Endothelial cell (in vitro differentiated cells): ENCODE measurements at places on chromosomes 11 and 22. TPM values are rescaled to one million over a fixed set of nuclear protein-coding genes. Genes with fewer than 3 reads are reported as not detected.
A peak's percentile ranks its signal among the peaks of the same experiment; 100 is the strongest.

- H3K4me1 ChIP-seq: no peaks in the 10 kb centered on the region
- peaks cover 2% of the 10 kb centered on the region for H3K27me3 ChIP-seq
- H3K4me3 ChIP-seq: no peak overlapping the region
- no peak overlapping the region for H3K27ac ChIP-seq
- H3K36me3 ChIP-seq: no peaks in the 10 kb centered on the region
Observed at GRCh38 chr22:44848791-44849420, 96.5 kb downstream of the ARHGAP8 start.

Gene OR52A1
- total RNA-seq: 0.03 TPM

Gene PGR
- total RNA-seq: not detected

Gene OLFML1
- 0.33 TPM for total RNA-seq

DNA sequence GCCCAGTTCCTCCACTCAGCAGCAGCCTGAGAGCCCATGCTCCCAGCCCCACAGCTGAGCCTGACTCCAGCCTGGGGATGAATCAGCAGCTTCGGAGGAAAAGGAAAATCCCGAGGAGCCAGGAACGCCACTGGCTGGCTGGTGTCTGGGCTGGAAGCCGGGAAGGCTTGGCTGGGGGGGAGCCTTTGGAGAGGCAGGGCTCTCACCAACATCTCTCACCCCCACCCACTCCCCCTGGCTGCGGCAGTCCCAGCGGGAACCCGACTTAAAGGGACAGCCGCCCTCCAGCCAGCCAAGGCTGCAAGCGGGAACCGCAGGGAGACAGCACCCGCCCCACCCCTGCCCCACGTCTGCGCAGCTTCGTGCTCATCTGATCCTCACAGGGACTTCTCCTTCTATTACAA, 28.4 kb downstream of the KIAA0930 start:
- peak; percentile 17 for DNase-seq
- no peaks in the 10 kb centered on the region for H3K36me3 ChIP-seq

GRCh38 chr11:47524291-47524874, 28.5 kb downstream of the CELF1 start:
- H3K27ac ChIP-seq: peak overlapping the region; percentile 99
- no peaks in the 10 kb centered on the region for H3K27me3 ChIP-seq
- H3K36me3 ChIP-seq: no peaks in the 10 kb centered on the region
- no peak for DNase-seq
- H3K4me1 ChIP-seq: peaks cover 36% of the 10 kb centered on the region

- H3K4me3 ChIP-seq: no peak overlapping the region
- H3K4me1 ChIP-seq: peaks cover 26% of the 10 kb centered on the region
- H3K27ac ChIP-seq: no peak overlapping the region
- peaks cover 20% of the 10 kb centered on the region for H3K27me3 ChIP-seq
- H3K36me3 ChIP-seq: no peaks in the 10 kb centered on the region
- no peak for DNase-seq
Observed at GRCh38 chr11:125072961-125073590, 10.0 kb downstream of the SLC37A2 start.

Gene ARHGAP42
- 19.1 TPM for total RNA-seq

DNA sequence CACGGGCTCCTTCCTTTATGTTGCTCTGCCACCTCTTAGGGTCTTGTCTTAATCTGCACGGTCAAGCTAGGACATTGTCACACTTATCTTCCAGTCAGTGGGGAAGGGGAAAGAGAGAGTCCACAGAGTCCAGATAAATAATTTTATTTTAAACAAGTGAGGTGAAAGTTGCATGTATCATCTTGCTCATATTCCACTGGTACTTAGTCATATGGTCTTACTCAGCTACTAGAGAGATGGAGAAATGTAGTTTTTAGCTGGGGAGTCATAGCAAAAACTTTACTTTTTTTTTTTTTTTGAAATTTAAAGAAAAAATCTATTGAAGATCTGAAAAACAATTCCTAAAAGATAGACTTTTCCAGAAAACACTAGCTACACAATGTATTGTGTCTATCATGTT, 29.0 kb downstream of the PDE3B start:
- no peaks in the 10 kb centered on the region for H3K36me3 ChIP-seq
- no peaks in the 10 kb centered on the region for H3K27me3 ChIP-seq
- H3K4me1 ChIP-seq: peaks cover 3% of the 10 kb centered on the region

DNA sequence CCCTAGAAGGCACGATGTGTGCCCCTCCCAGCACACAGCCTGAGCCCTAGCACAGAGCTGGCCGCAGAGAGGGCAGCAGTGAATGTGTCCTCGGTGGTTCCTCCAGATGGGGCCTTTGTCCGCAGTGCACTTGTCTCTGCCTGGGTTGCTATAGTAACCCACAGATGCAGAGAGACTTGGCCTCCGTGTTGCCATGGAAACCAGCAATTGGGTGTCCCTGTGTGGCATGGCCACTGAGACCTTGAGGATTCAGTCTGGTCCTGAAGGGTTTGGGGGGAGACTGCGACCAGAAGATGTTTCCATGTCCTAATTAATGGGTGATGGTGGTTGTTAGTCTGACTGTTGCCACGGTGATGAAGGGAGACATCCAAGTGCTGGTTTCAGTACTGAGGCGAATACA, 42.6 kb upstream of the TUB start:
- no peaks in the 10 kb centered on the region for H3K36me3 ChIP-seq
- peaks cover 17% of the 10 kb centered on the region for H3K4me1 ChIP-seq
- DNase-seq: no peak
- peaks cover 13% of the 10 kb centered on the region for H3K27me3 ChIP-seq

- peaks cover 19% of the 10 kb centered on the region for H3K27me3 ChIP-seq
- H3K4me1 ChIP-seq: no peaks in the 10 kb centered on the region
- no peak overlapping the region for H3K27ac ChIP-seq
- peaks cover 3% of the 10 kb centered on the region for H3K36me3 ChIP-seq
- no peak for DNase-seq
- H3K4me3 ChIP-seq: no peak overlapping the region
Observed at GRCh38 chr11:2858995-2859698, 26.4 kb downstream of the CDKN1C start.

Gene DMC1
- 3.5 TPM for total RNA-seq

GRCh38 chr11:115504276-115505158, at the start of gene CADM1:
TSS of gene CADM1 (minus strand) at chr11:115504415.
- H3K4me3 ChIP-seq: peak within 1 kb of the TSS; percentile 97
- peaks cover 5% of the 10 kb centered on the region for H3K4me1 ChIP-seq
- peak; percentile 97 for DNase-seq

Gene CTSW
- total RNA-seq: not detected

GRCh38 chr22:40120848-40121247, 56.9 kb upstream of the TNRC6B start:
- H3K27ac ChIP-seq: peak overlapping the region; percentile 91
- DNase-seq: no peak
- peaks cover 52% of the 10 kb centered on the region for H3K4me1 ChIP-seq
- no peak overlapping the region for H3K4me3 ChIP-seq
- H3K36me3 ChIP-seq: no peaks in the 10 kb centered on the region
- H3K27me3 ChIP-seq: peaks cover 5% of the 10 kb centered on the region
